CD8-positive, alpha-beta memory T cell (primary cell): ENCODE measurements at places on chromosomes 6 and 20. TPM values are rescaled to one million over a fixed set of nuclear protein-coding genes. Genes with fewer than 3 reads are reported as not detected.

- H3K4me3 ChIP-seq: no peak overlapping the region
- H3K36me3 ChIP-seq: peaks cover 43% of the 10 kb centered on the region
- no peak for DNase-seq
Observed at GRCh38 chr20:49275216-49275615, 2.6 kb downstream of the ZNFX1 start.

GRCh38 chr6:159080217-159080976, 35.6 kb upstream of the TAGAP start:
- peaks cover 20% of the 10 kb centered on the region for H3K4me1 ChIP-seq
- H3K27ac ChIP-seq: no peak overlapping the region
- H3K4me3 ChIP-seq: peak overlapping the region; percentile 2
- no peaks in the 10 kb centered on the region for H3K36me3 ChIP-seq
- H3K27me3 ChIP-seq: no peaks in the 10 kb centered on the region
- no peak for DNase-seq

DNA sequence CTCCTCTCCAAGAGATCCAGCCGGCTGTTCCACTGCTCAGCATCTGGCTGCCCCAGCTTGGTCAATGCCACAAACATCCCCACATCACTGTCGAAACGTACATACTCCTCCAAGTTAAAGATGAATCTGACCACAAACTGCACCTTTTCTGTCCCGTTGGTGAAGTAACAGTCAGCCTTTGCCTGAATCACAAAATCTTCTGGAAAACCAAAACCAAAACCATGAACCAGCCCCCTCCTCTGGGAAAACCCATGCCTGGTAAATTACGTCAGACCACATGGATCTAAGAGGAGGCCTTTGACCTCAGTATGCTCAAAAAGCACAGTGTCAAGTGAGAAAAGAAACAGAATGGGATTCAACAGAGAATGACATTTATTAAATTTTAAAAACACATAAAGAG, 1.7 kb downstream of the HLA-DOB start:
- no peak overlapping the region for H3K4me3 ChIP-seq
- H3K27me3 ChIP-seq: no peaks in the 10 kb centered on the region
- no peak for DNase-seq
- no peaks in the 10 kb centered on the region for H3K4me1 ChIP-seq

GRCh38 chr20:347317-347639, 367 bp downstream of the NRSN2 start:
- H3K27ac ChIP-seq: peak overlapping the region; percentile 54
- no peaks in the 10 kb centered on the region for H3K27me3 ChIP-seq
- H3K4me3 ChIP-seq: peak overlapping the region; percentile 73
- no peaks in the 10 kb centered on the region for H3K36me3 ChIP-seq
- H3K4me1 ChIP-seq: peaks cover 6% of the 10 kb centered on the region

DNA sequence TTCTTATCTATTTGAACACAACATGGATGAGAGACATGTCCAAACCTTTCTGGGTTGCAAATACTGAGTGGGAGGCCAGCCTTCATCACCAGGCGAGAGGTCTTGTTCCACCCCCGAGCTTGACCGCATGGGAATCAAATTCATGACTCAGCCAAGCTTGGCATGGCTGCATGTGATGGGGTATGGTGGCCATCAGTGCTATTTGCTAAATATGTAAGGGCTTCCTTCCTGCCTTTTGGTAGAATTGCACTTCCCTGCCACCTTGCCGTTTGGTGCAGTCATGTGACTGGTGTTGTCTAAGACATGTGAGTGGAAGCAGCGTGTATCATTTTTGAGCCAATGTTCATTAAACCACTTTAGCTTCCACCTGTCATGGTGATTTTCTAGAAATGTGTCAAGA, 508.9 kb upstream of the SULF2 start:
- no peak overlapping the region for H3K27ac ChIP-seq
- H3K4me3 ChIP-seq: no peak overlapping the region
- H3K4me1 ChIP-seq: no peaks in the 10 kb centered on the region
- H3K36me3 ChIP-seq: no peaks in the 10 kb centered on the region

GRCh38 chr20:25148181-25148981, 47.1 kb upstream of the ENTPD6 start:
- DNase-seq: peak; percentile 74
- no peaks in the 10 kb centered on the region for H3K27me3 ChIP-seq
- H3K4me1 ChIP-seq: peaks cover 6% of the 10 kb centered on the region
- H3K27ac ChIP-seq: no peak overlapping the region
- peak overlapping the region; percentile 50 for H3K4me3 ChIP-seq
- no peaks in the 10 kb centered on the region for H3K36me3 ChIP-seq

DNA sequence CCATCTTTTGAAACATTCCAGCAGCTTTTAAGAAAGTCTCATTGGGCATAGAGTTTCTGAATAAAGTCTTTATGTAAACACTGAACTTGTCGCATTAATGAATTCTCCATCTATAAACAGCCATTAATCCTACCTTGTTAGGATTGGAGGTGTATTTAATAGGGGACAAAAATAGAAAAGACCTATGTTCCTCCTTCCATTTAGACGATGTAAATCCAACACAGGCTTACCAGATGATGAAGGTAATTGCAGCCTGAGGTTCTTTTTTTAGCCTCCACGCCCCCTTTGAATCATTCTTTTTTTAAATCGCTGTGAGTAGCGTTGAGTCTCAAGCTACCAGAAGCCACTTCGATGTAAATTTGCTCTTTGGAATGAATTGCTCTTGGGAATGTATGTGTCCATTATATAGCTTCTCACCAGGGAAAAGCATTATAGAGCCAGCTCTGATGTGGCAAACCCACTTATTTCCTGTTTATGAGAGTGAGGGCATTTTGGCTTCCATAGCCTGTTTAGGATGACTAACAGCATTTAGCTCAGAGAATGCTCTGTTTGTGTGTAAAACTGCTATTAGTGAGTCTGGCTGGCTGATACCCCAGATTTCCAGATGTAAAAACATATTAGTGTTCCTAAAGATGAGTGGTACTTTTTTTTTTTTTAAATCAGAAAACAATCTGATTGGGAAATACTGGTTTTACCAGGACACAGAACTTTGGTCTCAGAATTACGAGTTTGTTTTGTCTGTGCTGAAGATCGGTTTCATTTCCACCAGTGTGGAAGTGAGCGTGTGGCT, 74.9 kb upstream of the CLDN20 start:
- H3K27me3 ChIP-seq: no peaks in the 10 kb centered on the region
- H3K27ac ChIP-seq: no peak overlapping the region
- no peak overlapping the region for H3K4me3 ChIP-seq

DNA sequence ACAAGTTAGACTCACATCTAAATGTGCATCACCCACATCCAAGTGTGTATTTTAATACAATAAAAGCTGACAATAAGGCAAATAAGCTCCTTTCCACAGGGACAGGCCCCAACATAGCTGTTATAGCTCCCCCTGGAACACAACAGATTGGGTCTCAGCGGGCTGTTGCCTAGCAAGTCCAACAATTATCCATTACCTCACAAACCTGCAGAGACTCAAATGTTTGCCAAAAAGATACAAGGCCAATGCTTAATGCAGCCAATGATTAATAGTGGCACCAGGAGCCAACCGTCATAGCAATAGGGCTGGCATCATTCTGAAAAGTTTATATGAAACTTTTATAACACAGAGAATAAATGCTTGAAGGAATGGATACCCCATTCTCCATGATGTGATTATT, 35.7 kb downstream of the EPB41L2 start:
- no peak overlapping the region for H3K4me3 ChIP-seq
- no peaks in the 10 kb centered on the region for H3K36me3 ChIP-seq
- no peak for DNase-seq

- no peak overlapping the region for H3K4me3 ChIP-seq
- DNase-seq: no peak
- no peaks in the 10 kb centered on the region for H3K27me3 ChIP-seq
- H3K4me1 ChIP-seq: peaks cover 12% of the 10 kb centered on the region
Observed at GRCh38 chr20:35947907-35948306, 6.4 kb downstream of the SCAND1 start.

DNA sequence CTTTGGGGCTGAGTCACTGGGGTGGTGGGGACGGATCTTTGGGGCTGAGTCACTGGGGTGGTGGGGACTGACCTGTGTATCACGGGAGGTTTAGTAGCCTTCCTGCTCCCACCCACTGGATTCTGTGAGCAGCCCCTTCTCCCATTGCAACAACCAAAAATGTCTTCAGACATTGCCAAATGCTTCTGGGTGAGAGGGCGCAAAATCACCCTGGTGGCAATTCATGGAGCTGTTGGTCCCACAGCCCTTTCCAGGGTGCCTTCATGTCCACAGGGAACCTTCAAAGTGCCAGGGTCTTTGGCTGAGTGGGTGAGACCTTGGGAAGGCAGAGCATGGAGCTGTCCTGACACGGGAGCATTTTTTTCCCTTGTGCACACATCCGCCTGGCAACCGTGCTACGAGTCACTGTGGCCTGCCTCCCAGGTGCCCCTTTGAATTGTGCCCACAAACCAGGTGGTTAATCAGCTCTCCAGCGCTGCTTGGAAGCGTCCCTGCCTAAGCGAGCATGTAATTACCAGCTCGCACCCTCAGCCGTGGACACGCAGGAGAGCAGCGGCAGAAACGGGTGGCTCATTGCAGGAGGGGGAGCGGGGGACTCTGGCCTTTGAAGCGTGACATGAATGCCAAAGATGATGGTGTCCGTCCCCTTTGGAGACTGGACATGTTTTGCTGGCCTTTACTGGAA, 27.4 kb upstream of the APCDD1L start:
- DNase-seq: no peak
- no peaks in the 10 kb centered on the region for H3K36me3 ChIP-seq
- H3K4me1 ChIP-seq: no peaks in the 10 kb centered on the region

- no peak overlapping the region for H3K4me3 ChIP-seq
- no peaks in the 10 kb centered on the region for H3K36me3 ChIP-seq
- no peak overlapping the region for H3K27ac ChIP-seq
- no peak for DNase-seq
- no peaks in the 10 kb centered on the region for H3K4me1 ChIP-seq
Observed at GRCh38 chr6:44661221-44662008, 273.9 kb downstream of the CDC5L start.

GRCh38 chr6:90411292-90411781, 114.7 kb upstream of the BACH2 start:
- H3K36me3 ChIP-seq: no peaks in the 10 kb centered on the region
- no peaks in the 10 kb centered on the region for H3K27me3 ChIP-seq
- no peak overlapping the region for H3K4me3 ChIP-seq
- peaks cover 33% of the 10 kb centered on the region for H3K4me1 ChIP-seq

DNA sequence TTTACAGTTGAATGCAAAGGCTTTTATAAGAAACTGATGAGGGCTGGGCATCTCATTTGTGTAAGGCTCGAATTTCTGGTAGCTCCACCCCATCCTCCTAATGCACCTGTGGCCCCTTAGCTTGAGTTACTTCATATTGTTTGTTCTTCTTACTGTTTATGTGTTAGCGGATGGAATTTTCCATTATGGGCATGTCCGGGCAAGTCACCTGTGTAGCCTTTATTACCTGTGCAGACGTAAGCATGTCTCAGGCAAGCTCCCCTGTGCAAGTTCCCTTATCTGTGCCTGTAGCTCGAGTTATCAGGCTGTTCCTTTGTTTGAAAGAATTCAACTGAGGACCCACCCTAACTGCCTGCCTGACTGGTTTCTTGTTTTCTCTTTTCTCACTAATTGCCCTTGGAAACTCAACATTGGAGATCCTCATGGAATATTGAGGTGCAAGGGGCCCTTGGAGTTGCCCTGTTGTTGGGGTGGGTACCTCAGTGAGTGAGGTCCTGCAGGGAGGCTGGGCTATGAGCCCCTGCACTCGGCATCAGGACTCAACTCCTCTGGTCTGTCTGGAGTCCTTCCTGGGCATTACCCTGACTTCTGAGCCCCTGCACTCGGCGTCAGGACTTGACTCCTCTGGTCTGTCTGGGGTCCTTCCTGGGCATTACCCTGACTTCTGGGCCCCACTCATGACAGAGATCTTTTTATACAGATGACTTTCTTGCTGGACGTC, 207.9 kb upstream of the SULF2 start:
- no peak overlapping the region for H3K27ac ChIP-seq
- no peaks in the 10 kb centered on the region for H3K36me3 ChIP-seq
- no peak for DNase-seq
- H3K4me3 ChIP-seq: no peak overlapping the region

FAM209B gene
- 0.61 TPM for polyA plus RNA-seq

DACT2 gene
- not detected for polyA plus RNA-seq

SRMS gene
- not detected for polyA plus RNA-seq
